H9 (cell line): ENCODE measurements at places on chromosomes 13 and 19. TPM values are rescaled to one million over a fixed set of nuclear protein-coding genes. Genes with fewer than 3 reads are reported as not detected.

DNA sequence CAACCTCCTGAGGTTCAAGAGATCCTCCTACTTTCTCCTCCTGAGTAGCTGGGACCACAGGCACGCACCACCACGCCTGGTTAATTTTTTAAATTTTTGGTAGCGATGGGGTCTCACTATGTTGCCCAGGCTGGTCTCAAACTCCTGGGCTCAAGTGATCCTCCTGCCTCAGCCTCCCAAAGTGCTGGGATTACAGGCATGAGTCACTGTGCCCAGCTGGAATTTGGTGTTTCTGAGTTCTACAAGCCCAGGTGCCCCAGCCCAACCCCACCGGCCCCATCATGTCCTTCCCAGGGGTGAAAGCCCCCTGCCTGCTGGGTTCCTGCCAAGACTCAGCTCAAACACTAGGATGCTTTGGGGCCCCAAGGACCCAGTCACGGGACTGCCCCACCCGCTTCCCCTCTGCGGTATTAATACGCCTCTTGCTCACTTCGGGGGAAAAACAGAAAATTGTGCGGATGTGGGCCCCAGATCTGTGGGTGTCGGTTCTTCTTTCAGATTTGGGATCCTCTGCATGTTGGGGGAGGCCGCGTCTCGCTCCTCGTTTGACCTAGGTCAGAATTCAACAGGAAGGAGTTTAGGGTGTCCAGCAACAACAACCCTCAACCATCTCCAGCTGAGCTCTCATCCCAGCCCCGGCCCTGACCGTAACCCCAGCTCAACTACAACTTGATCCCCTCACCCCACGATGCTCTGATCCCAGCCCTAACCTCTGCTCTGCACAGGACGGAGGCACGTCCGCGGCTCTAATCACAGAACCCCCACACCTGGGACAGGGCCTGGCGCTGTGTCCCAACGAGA, 3.7 kb upstream of the FCER2 start:
- no peak overlapping the region for H3K27ac ChIP-seq
- no peaks in the 10 kb centered on the region for H3K27me3 ChIP-seq
- no peak for DNase-seq
- no peak overlapping the region for H3K4me3 ChIP-seq
- no peaks in the 10 kb centered on the region for H3K36me3 ChIP-seq

- no peaks in the 10 kb centered on the region for H3K4me1 ChIP-seq
- no peak overlapping the region for H3K27ac ChIP-seq
- no peak overlapping the region for H3K4me3 ChIP-seq
- DNase-seq, result no peak
Observed at GRCh38 chr19:33194532-33194885, 379 bp downstream of the LRP3 start.

DNA sequence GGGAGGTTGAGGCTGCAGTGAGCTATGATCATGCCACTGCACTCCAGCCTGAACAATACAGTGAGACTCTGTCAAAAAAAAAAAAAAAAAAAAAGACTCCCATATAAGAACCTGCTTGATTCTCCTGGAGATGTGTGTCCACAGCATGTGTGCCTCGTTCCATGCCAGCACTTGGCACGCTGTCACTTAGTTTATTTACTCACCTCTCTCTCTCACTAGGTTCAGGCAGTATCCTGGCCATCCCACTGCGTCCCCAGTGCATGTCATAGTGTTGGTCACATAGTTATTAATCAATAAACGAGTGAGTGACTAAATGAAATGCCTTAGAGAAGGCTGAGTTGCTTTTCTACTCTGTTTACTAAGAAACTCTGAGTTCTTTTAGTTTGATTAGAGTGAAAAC, 79.1 kb upstream of the GPR12 start:
- peaks cover 1% of the 10 kb centered on the region for H3K4me1 ChIP-seq
- DNase-seq, result no peak
- H3K36me3 ChIP-seq, result no peaks in the 10 kb centered on the region; the same call in 2 of the 3 replicates
- H3K4me3 ChIP-seq, result no peak overlapping the region

GRCh38 chr19:2043961-2044708, 6.9 kb downstream of the MKNK2 start:
- DNase-seq, result peak; percentile 55
- H3K27me3 ChIP-seq, result no peaks in the 10 kb centered on the region
- no peak overlapping the region for H3K4me3 ChIP-seq

DNA sequence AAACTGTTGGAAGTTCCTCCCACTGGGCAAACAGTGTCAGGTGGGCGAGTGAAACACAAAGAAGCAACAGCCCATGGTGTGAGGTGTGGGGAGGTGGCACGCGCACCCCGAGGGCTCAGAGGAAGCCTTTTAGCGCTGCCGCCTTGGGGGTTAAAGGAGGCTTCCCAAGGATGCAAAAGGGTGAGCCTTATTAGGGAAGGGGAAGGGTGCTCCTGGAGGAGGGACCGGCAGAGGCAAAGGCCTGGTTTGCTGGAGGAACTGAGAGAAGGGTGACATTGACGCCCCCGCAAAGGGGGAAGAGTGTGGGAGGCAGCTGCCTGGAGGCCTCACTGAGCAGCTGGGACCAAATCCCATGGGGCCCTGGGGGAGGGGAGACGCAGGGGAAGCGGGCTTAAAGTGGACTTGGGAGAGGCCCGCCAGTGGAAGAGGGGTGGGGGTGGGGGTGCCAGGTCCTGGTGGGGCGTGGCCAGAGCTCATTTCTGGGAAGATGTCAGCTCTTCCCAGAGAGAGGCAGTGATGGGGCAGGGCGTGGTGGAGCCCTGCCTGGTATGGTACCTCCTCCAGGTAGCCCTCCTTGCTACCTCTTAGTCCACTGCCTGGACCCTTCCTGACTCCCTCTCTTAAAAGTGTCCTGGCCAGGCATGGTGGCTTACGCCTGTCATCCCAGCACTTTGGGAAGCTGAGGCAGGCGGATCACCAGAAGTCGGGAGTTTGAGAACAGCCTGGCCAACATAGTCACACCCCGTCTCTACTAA, 12.0 kb upstream of the FCHO1 start:
- H3K27me3 ChIP-seq, result no peaks in the 10 kb centered on the region
- DNase-seq, result no peak
- H3K27ac ChIP-seq, result no peak overlapping the region
- no peak overlapping the region for H3K4me3 ChIP-seq
- H3K36me3 ChIP-seq, result peaks cover 24% of the 10 kb centered on the region

GRCh38 chr19:46828484-46828883, 22.2 kb downstream of the AP2S1 start:
- no peak for DNase-seq
- H3K36me3 ChIP-seq, result no peaks in the 10 kb centered on the region
- no peaks in the 10 kb centered on the region for H3K27me3 ChIP-seq
- no peak overlapping the region for H3K27ac ChIP-seq
- no peak overlapping the region for H3K4me3 ChIP-seq

DNA sequence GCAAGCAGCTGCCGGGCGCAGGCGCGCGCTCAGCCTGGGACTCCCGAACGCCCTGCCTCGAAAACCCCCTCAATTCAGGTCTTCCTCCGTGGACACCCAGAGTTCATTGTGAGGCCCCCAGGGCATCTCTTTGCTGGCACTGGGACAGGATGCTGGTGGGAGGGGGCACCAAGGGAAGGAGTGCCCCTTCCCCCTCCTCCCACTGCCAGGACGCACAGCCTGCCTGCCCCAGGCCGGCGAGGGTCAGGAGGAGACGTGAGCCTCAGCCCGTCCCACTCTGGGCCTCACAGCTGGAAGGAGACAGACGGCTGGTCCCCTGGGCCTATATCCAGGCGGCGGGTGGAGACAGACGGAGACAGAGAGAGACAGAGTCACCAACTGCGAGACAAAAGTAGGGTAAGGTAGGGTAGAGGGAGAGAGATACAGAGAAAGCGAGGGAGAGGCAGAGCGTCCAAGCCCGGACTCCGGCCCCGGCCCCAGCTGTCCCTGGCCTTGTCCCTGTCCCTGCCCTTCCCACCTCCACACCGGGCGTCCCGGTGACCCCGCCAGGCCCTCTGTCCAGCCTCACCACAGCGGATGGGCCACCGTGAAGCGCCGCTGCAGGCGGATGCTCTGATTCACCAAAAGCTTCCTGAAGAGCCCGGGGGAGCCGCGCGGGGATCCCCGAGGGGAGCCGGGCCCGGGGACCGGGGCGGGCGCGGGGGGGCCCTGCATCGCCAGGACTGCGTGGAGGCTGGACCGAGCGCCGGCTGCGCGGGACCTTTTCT, at the start of gene PDE4C:
PDE4C (minus strand) TSS at position 737 of the 767 bp plus-strand sequence; CDS start at position 714, 23 bp downstream.
- H3K4me1 ChIP-seq, result no peaks in the 10 kb centered on the region
- peak; percentile 55 for DNase-seq
- no peaks in the 10 kb centered on the region for H3K36me3 ChIP-seq
- peak within 1 kb of the TSS; percentile 78 for H3K4me3 ChIP-seq
- peaks cover 2% of the 10 kb centered on the region; the same call in 1 of the 2 replicates for H3K27me3 ChIP-seq

DNA sequence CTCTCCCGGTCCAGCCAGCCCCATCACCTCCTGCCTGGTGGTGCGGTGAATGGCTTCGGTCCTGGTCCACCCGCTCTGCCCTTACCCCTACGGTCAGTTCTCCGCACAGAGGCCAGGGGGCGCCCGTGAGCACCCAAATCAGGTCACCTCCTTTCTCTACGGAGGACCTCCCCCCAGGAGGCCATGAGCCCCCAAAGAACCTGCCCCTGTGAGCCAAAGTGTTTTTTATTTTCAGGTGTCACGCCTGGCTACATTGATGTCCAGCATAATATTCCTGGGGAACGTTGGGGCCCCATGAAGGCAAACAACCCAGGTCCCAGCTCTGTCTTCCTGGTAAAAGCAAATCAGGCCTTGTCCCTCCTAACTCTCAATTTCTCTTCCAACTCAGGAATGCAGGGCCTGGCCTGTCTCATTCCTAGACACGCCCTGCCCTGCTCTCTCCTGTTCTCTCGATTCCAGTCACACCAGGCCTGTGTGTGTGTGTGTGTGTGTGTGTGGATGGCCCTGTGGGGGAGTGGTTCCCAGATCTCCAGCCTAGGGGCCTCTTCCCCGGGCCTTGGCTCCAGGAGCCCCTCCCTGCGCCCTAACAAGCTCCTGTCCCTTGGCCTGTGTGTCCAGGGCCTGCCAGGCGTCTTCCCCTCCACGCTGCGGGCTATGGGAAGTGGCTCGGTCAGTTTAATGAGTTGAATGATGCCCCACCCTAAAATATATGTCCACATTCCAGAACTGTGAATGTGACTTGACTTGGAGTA, 9.7 kb upstream of the GIPC1 start:
- no peaks in the 10 kb centered on the region for H3K27me3 ChIP-seq
- peak overlapping the region; percentile 41; the same call in 1 of the 3 replicates for H3K4me3 ChIP-seq
- DNase-seq, result peak; percentile 90
- no peaks in the 10 kb centered on the region for H3K4me1 ChIP-seq
- H3K36me3 ChIP-seq, result no peaks in the 10 kb centered on the region
- no peak overlapping the region for H3K27ac ChIP-seq

- no peaks in the 10 kb centered on the region for H3K36me3 ChIP-seq
- H3K4me3 ChIP-seq, result no peak overlapping the region
- H3K27ac ChIP-seq, result no peak overlapping the region
- no peaks in the 10 kb centered on the region for H3K27me3 ChIP-seq
- DNase-seq, result no peak
- no peaks in the 10 kb centered on the region; the same call in 1 of the 2 replicates for H3K4me1 ChIP-seq
Observed at GRCh38 chr13:59867867-59868266, 295.9 kb downstream of the DIAPH3 start.

DNA sequence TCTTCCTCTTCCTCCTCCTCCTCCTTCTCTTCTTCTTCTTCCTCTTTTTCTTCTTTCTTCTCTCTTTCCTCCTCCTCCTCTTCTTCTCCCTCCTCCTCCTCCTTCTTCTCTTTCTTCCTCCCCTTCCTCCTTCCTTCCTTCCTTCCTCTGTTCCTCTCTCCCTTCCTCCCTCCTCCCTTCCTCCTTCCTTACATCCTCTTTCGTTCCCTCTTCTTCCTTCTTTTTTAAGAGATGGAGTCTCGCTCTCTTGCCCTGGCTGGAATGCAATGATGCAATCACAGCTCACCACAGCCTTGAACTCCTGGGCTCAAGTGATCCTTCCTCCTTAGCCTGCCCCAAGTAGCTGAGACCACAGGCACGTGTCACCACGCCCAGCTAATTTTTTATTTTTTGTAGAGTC, 13.2 kb downstream of the EHD2 start:
- H3K4me1 ChIP-seq, result peaks cover 4% of the 10 kb centered on the region; the same call in 1 of the 2 replicates
- H3K27me3 ChIP-seq, result no peaks in the 10 kb centered on the region
- H3K27ac ChIP-seq, result no peak overlapping the region

DNA sequence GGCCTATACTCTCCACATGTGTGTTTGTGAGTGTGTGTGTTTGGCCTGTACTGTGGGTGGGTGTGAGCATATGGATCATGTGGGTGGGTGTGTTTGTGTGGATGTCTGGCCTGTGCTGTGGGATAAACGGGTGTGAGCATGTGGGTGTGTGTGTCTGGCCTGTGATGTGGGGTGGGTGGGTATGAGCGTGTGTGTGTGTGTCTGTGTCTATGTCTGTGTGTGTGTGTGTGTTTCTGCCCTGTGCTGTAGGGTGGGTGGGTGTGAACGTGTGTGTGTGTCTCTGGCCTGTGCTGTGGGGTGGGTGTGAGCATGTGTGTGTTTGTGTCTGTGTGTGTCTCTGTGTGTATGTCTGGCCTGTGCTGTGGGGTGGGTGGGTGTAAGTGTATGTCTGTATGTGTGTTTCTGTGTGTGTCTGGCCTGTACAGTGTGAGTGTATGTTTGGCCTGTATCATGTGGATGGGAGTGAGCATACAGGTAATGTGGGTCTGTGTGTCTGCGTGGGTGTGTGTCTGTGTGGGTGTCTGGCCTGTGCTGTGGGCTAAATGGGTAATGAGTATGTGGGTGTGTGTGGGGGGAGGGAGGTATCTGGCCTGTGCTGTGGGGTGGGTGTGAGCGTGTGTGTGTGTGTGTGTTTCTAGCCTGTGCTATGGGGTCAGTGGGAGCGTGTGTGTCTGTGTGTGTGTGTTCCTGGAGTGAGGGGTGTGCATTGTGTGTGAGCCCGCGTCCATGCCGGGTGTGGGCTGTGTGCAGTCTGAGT, 20.8 kb upstream of the KCTD15 start:
- H3K4me1 ChIP-seq, result peaks cover 2% of the 10 kb centered on the region; the same call in 1 of the 2 replicates
- H3K4me3 ChIP-seq, result no peak overlapping the region
- H3K36me3 ChIP-seq, result no peaks in the 10 kb centered on the region

GRCh38 chr13:89550938-89551337, 1796.5 kb upstream of the MIR17HG start:
- no peak overlapping the region for H3K4me3 ChIP-seq
- H3K36me3 ChIP-seq, result no peaks in the 10 kb centered on the region

- no peak overlapping the region for H3K4me3 ChIP-seq
- no peak for DNase-seq
- H3K27me3 ChIP-seq, result no peaks in the 10 kb centered on the region
- H3K36me3 ChIP-seq, result peaks cover 28% of the 10 kb centered on the region
- H3K4me1 ChIP-seq, result no peaks in the 10 kb centered on the region
Observed at GRCh38 chr19:20165971-20166592, 932 bp upstream of the ZNF486 start.

GRCh38 chr13:79522583-79522982, 41.6 kb downstream of the NDFIP2 start:
- no peaks in the 10 kb centered on the region for H3K36me3 ChIP-seq
- no peak for DNase-seq
- H3K4me3 ChIP-seq, result no peak overlapping the region

GRCh38 chr19:45616704-45617017, 14.6 kb upstream of the GPR4 start:
- H3K4me1 ChIP-seq, result no peaks in the 10 kb centered on the region
- no peaks in the 10 kb centered on the region for H3K27me3 ChIP-seq
- peak overlapping the region; percentile 95 for H3K4me3 ChIP-seq

RGL3 gene
- 58.5 and 65.9 TPM in 2 replicates for total RNA-seq

DLL3 gene
- total RNA-seq, result 2.4 and 2.5 TPM in 2 replicates

C19orf67 gene
- 0.39 and 0.72 TPM in 2 replicates for total RNA-seq

ZNF285 gene
- total RNA-seq, result 3.9 TPM in 2 replicates

TMTC4 gene
- total RNA-seq, result 27.3 and 28.1 TPM in 2 replicates

CD177 gene
- total RNA-seq, result 0.09 TPM in 1 of 2 replicates, not detected in the other

CDC42EP5 gene
- 1.6 and 2.9 TPM in 2 replicates for total RNA-seq

LGI4 gene
- 2.6 and 3.2 TPM in 2 replicates for total RNA-seq

FFAR3 gene
- total RNA-seq, result not detected in 2 replicates

KANK2 gene
- total RNA-seq, result 42.0 and 44.0 TPM in 2 replicates

LILRA1 gene
- total RNA-seq, result not detected in 2 replicates

SIGLEC5 gene
- not detected in 2 replicates for total RNA-seq
